ENCODE measurements at places on chromosomes 6 and 20.

- DNase-seq: no peak
Measured at GRCh38 chr6:36223706-36224105, 27.2 kb downstream of the BRPF3 start.

GRCh38 chr20:62461157-62461556 is 14.6 kb downstream of the GATA5 start:
- DNase-seq: no peak

GRCh38 chr6:138652824-138653223 is 120.7 kb upstream of the CCDC28A start:
- DNase-seq: no peak

DNA sequence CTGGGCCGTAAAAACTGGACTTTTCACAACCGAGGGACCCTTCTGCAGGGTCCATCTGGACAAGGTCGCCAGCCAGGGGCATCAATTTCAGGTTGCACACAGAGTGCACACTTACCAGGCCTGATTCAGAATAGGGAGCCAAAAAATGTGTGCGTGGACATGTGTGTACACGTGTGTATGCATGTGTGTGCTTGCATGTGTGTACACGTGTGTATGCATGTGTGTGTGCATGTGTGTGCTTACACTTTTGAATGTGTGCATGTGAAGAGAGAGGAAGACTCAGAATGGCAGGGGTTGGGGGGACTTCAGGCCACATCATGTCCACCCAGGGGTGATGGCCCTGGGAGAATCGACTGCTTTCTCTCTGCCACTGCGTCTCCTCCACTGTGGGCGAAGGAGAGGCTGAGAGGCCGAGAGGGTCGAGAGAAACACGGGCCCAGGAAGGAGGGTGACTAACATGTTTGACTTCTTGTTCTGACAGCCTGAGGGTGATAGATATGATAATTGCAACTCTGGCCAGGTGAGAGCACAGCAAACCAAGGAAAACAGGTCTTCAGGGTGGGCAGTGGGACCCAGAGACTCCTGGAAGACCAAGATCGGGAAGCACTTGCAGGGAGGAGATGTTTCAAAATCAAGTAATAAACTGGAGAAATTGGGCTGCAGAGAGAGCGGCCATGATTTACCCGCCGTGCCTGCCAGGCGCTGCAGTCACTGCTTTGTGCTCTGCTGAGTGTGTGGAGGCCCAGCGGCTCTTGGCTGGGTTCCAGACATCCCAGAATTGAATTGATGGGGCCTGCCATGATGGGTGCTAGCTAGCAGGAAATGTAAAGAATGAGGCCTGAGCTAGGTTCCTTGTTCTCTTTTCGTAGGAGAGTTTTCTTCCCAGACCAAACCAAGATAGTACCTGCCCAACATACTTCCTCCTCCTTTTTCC is 310.8 kb downstream of the QKI start:
- DNase-seq: no peak

DNA sequence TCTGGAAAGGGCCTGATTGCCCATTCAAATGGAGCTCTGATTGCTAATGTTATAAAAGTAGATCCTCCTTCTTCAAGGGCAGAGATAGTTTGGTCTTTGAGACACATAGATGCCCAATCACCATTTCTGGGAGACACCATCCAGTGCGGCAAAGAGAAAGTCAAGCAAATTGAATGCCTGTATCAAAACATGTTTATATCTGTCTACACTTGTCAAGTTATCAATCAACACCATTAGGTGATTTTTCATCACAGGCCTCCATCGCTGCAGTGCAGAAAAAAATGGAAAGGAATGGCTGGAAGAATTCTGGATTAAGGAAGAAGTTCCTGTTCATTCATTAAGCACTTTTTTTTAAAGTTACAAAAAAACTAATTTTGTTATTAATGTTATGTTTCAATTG is 54.8 kb upstream of the ZFP64 start:
- DNase-seq: no peak

- no peak for DNase-seq
Measured at GRCh38 chr6:55569638-55570037, 9.4 kb downstream of the HMGCLL1 start.

DNA sequence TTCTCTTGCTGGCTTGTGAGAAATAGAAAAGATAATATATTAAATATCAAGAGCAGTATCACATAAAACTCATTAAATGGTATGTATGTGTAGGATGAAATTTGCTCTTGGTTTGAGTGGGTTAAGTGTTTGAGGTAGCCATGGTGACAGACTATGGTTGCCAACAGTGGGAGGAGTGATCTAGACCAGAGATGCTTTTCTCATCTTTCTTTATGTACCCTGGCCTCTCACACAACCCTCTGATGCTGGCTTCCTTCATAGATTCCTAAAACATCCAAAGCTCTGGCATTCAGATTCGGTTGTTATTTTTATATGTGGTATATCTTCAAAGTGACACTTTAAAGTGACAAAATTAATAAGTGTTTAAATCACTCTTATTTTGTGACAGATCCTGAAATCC is 9.0 kb upstream of the MLIP start:
- DNase-seq: no peak

DNA sequence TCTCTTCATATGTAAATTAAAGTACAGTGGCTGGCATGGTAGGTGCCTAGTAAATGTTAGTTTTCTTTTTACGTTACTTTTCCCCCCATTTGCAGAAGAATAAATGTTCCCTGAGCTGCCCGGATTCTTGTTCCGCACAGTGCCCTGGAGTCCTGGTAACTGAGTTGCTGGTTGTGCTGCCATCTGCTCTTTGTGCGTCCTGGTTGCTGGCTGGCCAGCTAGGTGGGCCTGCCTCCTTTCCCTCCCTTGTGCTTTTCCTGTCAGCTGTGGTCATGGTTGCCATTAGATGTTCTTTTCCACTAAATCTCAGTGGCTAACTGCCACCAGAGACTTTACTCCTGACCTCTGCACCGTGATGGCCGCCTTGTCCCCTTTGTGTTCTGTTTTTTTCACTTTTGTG is 28.6 kb downstream of the CEP43 start:
- no peak for DNase-seq

DNA sequence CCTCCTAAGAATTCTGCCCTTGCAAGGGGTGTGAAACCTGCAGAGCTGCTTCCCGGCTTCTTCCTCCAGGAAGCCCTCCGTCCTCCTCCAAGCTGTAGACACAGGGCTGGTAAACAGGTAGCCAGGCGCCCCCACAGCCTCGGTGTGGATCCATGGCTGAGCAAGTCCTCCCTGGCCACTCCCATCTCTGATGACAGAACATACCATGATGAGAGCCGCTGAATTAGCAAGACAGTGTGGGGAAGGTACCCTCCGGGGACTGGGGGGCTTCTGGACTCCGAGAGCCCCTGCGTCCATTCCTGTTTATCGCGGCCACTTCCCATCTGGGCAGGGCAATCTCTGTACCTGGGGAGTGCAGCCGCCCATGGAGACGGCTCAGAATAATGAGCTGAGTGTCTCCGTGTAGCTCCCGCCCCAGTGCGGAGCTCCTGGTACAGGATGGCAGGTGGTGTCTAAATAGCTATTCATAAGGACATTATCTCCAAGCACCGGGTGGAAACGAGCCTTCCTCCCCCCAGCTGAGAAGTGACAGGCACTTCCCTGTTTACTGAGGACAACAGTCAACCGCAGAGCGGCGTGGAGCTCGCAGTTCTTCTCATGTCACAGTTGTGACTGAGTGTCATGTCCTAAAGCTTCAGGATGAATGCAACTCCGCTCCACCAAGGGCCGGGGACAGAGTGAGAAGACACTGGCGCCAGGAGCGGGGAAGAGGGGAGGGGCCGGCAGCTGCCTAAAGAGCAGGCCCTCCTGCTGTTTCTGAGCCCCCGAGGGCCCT is 22.7 kb upstream of the NTSR1 start:
- DNase-seq: no peak

DNA sequence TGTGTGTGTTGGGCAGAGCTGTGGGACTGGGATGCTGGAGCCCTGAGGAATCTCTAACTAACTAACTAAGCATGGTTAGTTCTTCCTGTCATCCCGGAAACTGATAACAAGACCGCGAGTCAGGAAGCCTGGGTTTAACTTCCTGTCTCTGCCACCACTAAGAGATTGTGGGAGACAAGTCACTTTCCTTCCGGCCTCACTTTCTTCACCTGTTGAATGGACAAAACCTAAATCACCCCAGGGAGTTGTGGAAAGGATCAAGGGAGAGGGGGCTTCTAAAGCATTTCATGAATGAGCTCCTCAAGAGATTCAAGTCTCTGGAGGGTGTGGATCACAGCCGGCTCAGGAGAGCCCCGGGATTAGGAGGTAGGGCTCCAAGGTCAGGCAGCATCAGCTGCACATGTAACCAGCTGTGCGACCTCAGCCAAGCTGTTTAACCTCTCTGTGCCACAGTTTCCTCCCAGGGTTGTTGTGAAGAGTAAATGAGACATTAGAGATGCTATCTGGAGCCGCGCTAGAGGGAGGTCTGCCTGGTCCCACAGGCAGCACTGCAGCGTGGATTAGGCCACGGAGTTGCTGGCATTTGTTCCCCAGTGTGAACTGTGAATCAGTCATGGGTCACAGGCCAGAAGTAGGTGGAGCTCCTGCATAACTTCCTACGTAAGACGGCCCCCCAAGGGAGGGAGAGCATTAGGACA is 105.1 kb downstream of the TOX2 start:
- no peak for DNase-seq

GRCh38 chr6:34982424-34982852 is 93.4 kb downstream of the ANKS1A start:
- no peak for DNase-seq

GRCh38 chr20:63542031-63542559 is 4.9 kb upstream of the PTK6 start:
- no peak for DNase-seq

GRCh38 chr6:150204705-150205472 is 62.0 kb downstream of the PPP1R14C start:
- DNase-seq: no peak

- DNase-seq: no peak
Measured at GRCh38 chr6:167858842-167859664, 32.3 kb downstream of the AFDN start.

- no peak for DNase-seq
Measured at GRCh38 chr6:9745966-9746365, 668.9 kb downstream of the TFAP2A start.

- DNase-seq: no peak
Measured at GRCh38 chr6:129710450-129711270, 683 bp upstream of the ARHGAP18 start.

GRCh38 chr6:169454204-169454871 is 200.7 kb upstream of the THBS2 start:
- no peak for DNase-seq

- DNase-seq: no peak
Measured at GRCh38 chr6:126955621-126956020, 162.8 kb upstream of the RSPO3 start.

DNA sequence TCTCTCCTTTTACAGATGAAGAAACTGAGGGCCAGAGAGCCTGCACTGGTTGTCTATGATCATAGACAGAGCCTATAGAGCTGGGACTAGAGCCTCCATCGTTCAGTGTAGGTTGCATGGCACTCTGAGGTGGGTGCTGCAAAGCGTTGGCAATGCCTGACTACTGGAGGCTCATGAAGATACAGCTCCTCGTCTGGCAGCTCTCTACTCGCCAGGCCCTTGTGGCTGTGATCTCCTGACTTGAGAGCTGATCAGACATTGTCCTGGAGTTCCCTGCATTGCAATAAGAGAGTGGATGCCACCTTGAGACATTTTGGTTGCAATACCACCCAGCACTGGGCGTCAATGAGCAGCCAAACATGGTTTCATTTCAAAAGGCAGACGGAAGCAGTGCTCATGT is 270.1 kb upstream of the ARID1B start:
- no peak for DNase-seq

DNA sequence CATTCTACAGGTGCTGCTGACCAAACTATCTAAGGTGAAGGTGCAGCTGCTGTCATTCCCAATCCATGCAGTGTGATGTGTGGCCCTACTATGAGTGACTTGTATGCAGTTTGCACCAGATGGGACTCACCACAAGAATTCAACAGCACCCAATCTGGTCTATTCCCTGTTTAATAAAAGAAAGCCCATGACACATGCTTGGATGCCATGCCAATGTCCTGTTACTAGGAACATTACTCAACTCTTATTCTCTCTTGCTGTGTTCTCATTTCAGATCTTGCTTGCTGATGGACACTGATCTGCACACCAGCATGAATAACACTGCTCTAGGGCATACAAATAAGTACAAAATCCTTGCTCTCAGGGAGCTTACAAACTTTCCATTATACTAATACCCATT is 221.6 kb upstream of the CDYL start:
- DNase-seq: no peak

DNA sequence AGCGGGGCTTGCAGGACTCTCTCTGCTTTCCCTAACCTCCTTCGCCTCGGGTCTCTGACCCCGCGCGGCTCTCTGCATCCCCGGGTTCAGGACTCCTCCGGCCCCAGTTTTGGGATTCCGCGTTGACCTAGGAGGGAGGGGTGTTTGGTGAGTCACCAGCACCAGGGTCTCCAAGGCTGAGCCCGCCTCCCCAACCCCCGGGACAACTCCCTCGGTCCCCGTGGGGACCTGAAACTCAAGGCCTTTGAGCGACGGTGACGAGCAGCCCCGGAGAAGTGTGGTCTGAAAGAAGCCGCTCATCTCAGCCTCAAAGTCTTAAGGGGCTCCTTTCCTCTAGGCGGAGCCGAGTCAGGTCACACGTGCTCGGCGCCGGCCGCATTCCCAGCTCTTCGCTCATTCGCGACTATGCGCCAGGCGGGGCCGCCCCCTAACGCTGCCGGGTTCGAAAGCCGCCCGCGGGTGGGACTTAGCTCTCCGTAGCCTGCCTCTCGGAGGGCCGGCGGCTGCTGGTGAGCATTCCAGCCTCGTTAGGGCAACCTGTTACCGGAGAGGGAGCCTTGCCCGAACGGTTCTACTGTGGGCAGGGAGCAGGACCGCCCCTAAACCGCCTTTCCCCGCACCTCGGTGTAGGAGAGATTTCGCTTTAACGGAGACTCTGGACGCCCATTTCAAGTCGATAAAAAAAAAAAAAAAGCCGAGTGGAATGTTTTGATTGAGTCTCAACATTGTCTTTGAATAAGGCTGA is 3.0 kb upstream of the PRDM13 start:
- no peak for DNase-seq

DNA sequence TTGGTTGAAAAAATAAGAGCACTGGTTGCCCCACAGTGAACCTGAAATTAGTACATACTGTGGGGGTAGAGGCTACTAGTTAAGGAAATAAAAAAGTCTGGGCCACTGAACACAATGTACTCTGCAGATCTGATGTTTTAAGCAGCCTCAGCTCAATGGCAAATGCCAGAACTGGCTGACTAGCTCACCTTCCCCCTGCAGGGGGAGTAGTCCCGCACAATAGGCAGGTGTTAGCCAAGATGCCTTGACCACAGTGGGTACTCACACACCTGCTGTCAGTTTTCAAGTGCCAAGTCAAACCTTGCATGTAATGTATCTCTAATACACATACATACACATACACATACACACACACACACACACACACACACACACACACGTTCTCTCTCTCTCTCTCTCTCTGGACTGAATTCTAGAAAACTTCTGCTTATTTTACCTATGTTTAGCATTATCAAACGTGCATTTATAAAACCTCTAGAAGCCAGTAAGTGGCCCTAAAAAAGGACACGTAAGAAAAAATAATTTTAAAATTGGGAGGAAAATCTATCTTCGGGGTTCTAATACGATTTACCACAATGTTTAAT is 36.1 kb downstream of the GMDS start:
- DNase-seq: peak; percentile 7

Data from stimulated activated CD4-positive, alpha-beta T cell treated with anti-CD3 and anti-CD28 coated beads, Interleukin-4, amount 100 ng/mL, for 48 hours (primary cell).